ENCODE measurements at places on chromosomes 13 and 19.

GRCh38 chr13:107057028-107057631 is 489.2 kb upstream of the ARGLU1 start:
- DNase-seq, result no peak

GRCh38 chr13:35771898-35772297 is 295.4 kb upstream of the MAB21L1 start:
- DNase-seq, result no peak

GRCh38 chr13:112857914-112858490 is 111.0 kb upstream of the MCF2L start:
- DNase-seq, result no peak

DNA sequence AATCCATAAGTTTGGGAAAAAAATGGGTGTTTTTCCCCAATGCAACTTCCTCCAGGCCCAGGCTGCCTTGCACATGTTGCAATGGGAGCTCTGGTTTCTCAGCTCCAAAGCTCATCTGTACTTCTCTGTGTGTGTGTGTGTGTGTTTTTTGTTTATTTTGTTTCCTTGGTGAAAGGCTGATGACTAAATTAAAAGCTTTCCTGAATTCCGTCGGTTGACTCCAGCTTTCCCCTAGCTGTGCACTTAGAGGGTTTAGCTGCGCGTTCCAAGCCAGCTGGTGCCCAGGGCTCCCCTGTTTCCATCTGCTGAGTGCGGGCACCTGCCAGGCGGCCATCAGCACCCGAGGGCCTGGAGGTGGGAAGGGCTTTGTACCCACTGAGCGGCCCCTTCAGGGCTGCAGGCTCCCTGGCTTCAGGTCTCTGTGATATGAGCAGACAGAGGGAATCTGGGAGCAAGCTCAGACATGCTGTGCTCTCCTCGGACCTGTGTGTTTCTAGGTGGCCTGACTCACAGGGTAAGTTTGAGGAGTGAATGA is 129.1 kb upstream of the SOX1 start:
- DNase-seq, result no peak

GRCh38 chr19:44112802-44113137 is 429 bp upstream of the ZNF225 start:
- DNase-seq, result no peak

- DNase-seq, result no peak
Observed at GRCh38 chr13:37985281-37985680, 115.7 kb upstream of the TRPC4 start.

DNA sequence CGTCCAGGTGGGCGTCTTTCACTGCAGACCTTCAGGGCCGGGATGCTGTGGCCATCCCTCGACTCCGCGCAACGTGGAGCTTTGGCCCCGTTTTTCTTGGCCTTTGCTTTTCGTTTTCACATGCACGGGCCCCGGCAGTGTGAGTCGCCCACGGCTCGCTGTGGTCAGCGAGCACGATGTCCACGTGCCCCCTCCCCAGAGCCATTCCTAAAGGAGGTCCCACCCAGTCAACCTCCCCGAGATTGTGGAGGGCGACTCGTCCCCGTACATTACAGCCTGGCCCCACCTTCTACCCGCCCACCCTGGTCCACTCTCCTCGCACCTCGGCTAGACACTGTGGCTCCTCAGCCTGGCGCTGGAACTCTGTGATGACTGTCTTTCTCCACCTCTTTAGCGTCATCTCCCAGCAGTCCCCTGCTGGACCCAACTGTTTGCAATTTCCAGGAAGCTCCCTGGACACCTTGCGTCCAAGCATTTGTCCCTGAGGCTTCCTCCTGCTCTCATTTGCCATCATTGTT is 405 bp downstream of the ZNF446 start:
- no peak for DNase-seq

DNA sequence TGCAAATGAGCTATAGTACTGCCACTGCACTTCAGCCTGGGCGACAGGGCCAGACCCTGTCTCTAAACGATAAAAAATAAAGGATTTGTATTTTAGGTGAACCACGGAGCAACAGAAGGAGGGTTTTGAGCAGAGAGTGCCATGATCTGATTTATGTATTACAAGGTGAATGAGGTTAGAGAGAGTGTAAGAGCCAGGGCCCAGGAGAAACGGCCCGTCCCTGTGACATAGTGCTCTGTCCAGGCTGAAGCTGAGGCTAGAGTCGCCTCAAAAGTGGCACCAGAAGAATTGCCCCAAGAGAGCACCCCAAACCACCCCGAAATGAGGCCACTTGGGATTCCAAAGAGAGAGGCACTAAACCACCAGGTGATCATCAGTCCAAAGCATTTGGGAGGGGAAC is 16.9 kb downstream of the MAG start:
- DNase-seq, result no peak

DNA sequence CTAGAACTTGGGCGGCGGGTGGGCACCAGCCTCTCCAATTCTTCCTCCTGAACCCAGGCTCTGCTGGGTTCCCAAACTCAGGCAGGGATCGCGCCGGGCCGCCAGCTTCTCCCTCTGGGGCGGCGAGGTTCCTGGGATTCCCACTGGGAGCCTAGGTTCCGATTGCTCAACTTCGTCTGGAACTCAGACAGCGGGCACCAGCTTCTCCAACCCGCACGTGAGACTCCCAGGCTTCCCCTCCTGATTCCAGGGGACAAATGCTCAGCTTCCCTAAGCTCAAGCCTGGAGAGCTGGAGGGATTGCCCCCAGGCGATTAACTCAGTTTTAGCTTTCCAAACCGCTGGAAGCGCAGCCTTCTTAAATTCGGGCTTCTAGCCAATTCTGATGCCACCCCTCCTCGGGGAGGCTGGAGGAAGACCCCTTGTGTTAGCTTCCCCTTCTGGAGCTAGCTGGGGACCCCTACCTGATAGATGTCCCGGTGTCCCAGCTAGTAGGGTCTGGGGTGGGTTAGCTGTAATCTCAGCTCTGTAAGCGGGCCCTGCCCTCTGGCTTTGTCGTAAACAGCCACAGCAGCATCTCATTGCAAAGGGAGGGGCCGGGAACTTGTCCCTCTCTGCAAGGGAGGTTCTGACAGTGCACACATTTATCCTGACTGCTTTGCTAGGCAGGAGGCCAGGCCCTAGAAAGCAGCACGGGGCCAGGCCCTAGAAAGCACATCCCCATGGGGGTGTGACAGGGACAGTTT is 671 bp downstream of the MCOLN1 start:
- DNase-seq, result no peak

- DNase-seq, result no peak
Observed at GRCh38 chr19:33727331-33727998, 69.2 kb upstream of the KCTD15 start.

DNA sequence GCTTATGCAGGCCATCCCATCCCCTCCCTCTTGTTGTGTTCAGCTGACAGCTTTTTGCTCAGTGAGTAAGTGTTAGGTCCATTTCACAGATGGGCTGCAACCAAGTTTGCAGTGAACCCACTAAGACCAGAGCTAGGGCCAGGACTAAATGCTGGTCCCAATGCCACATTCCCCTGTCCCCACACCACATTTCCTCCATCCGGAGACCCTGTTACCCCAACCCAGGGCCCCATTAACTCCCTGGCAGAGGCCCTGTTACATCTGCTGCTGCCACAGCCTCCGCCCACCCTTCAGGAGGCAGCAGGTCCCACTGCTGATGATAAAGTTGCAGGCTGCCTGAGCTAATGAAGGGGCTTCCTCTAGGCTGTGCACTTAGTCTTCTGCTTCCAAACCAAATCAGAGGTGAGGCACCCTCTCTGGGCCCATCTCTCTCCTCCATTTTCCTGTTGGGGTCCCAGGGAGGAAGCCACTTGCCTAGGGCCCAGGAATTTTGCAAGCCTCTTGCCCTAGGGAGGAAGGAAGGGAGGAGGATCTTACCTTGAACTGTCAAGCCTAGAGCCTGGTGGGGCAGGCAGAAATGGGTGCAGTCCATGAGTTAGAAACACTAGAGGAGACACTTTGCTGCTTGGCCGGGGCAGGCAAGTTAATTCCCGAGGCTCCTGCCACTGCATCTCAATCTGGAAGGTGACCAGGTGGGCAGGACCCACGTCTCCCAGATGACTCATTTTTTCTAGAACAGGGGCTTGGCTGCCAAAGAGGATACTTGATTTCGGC is 3.4 kb upstream of the USF2 start:
- no peak for DNase-seq

DNA sequence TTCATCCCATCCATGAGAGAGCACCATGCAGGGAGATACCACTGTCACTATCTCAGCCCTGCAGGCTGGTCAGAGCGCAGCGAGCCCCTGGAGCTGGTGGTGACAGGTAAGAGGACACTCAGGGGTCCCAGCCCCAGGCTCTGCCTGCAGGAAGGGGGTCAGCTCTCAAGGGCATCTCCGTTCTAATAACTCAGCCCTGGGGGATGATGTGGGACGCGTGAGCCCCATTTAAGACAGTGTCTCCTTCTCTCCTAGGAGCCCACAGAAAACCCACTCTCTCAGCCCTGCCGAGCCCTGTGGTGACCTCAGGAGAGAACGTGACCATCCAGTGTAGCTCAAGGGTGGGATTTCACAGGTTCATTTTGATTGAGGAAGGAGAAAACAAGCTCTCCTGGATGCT is 15.5 kb upstream of the KIR3DL3 start:
- DNase-seq, result no peak

Data from SK-N-DZ (cell line).